ENCODE measurements at places on chromosomes 4 and X.

DNA sequence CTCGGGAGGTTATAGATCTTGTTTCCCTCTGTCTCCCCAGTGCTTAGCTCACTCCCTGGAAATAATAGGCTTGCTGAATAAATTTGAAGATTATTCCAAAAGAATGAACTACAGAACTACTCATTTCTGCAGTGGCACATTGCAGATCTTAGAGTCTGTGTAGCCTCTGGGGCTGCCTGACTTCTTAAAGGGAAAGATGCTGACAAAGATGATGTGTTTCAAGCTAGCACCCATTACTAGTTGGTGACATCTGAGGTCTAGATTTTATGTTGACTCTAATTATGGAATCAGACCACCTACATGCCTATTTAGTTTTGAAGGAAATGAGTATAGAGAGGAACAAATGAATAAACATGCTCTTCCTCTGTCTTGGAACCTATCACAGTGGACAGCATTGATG is 123.7 kb upstream of the KCNIP4 start:
- no peak for DNase-seq

- DNase-seq, result no peak
Observed at GRCh38 chr4:142393127-142393526, 453.0 kb downstream of the INPP4B start.

DNA sequence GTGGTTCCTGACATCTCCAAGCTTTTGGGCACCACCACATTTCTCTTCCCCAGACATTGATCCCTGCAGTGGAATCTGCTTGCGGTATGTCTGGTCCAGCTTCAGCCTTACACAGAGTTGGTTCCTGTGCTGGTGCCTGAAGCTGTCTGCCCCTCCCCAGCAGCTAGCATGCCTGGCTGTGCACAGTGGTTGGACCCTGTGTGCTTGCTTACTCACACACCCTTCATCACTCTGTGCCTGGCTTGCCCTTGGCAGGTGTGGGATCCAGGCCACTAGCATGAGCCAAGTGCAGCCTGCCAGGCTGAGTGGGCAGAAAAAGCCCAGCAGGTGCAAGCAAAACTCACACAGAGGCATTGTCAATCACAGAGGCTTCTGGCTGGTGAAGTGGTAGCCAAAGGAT is 473.8 kb downstream of the ACTRT1 start:
- no peak for DNase-seq

DNA sequence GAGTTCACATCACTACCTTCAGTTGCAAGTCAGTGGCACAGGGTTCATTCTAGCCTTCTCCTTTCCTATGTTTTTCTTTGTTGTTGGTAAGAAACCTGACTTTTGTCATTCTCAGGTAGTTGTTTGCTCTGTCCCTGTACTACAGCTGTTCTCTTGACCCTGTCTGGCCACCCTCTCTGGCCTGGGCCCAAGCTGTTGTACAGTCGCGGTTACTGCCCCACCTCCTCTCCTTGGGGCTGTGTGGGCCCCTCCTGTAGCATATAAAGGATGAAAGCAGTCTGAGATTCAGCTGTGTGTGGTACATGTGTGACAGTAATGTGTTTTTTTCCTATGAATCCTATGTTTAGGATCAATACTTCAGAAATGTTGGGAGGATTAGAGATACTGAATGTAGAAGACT is 12.5 kb downstream of the MOB1B start:
- no peak for DNase-seq

DNA sequence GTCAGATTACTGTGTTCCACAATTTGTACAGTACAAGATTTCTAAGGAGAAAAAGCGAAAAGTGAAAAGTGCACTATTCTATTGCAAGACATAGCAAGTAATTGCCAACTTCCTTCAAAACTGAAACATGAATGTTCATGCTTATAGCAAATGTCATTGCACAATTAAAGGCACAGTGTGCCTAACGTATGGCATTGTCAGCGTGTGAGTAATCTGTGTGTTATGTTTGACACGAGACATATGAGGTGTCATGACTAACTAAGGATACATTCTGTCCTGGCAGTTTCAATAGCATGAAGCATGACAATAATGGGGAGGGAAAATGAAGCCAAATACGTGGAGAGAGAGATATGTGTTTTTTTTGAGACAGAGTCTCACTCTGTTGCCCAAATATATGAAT is 33.6 kb upstream of the TBC1D9 start:
- peak; percentile 95 for DNase-seq

DNA sequence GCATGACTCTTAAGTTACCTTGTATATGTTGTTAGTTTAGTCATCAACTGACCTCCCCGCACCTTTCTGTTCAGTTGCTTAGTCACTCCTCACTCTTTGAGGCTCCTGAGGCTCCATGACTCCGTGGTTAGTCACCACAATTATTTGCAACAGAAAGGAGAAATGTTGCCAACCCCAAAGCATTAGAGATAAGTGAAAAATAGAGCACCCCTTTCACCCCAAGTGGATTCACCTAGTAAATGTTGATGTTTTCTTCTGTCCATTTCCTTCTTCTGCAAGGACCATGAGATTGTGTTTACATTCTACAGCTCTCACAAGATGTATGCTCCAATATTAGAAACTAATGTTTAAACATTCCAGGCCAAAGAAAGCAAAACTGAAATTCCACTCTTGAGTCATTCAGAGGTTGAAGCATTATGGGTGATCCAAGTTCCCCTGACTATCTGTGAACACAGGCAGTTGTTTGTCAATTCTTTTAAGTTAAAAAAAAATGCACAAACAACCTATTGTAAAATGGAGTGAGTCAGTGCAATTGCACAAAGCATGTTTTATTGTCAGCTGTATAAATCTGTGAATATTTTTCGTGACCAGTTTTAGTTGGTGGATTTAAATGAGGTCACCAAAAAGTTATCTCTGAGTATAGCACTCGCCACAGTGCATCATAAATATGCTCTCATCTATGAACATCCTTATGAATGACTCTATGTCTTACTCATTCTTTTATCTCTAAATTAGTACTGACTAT is 552.4 kb upstream of the MAGEB2 start:
- DNase-seq, result peak; percentile 5

GRCh38 chr4:82419451-82419850 is 10.8 kb downstream of the HNRNPDL start:
- DNase-seq, result no peak

- DNase-seq, result peak; percentile 74
Observed at GRCh38 chr4:15794905-15795304, 16.8 kb downstream of the CD38 start.

- DNase-seq, result no peak
Observed at GRCh38 chr4:185167234-185167633, 24.2 kb downstream of the SLC25A4 start.

- DNase-seq, result peak; percentile 32
Observed at GRCh38 chr4:159349332-159349731, 246.5 kb downstream of the RAPGEF2 start.

DNA sequence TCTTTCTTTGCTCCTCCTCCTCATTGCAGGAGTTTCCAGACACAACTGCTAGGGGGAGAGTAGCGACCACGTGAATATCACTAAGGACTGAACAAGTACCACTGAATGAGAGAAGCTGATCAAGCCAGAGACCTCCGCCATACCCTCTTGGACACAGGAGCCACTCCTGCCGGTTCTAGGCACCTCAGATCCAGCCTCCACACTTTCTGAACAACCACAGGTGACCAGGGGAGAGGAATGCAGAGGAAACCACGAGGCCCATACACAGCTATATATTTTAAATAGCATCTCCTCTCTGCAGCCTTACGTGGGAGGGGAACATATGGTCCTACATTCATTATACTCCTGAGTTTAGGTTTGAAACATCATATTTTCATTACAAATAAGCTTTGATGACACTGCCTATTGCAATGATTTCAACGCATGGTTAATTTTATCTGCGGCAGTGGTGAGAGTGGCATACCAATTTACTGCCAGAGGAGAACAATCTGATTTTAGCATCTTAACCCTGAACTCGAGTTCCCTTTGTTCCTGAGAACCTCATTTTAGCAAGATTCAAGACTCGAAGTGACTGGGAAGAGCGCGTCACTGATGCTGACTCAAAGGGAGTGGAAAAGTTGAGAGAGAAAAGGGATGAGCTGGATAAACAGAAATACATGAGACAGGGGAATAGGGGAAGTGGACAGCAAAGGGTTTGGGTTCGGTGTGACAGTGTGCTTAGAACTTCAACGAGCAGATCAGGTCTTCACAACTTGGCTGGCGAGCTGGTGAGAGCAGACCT is 231.7 kb upstream of the PPARGC1A start:
- no peak for DNase-seq

GRCh38 chr4:81919810-81920209 is 448.1 kb upstream of the RASGEF1B start:
- no peak for DNase-seq

DNA sequence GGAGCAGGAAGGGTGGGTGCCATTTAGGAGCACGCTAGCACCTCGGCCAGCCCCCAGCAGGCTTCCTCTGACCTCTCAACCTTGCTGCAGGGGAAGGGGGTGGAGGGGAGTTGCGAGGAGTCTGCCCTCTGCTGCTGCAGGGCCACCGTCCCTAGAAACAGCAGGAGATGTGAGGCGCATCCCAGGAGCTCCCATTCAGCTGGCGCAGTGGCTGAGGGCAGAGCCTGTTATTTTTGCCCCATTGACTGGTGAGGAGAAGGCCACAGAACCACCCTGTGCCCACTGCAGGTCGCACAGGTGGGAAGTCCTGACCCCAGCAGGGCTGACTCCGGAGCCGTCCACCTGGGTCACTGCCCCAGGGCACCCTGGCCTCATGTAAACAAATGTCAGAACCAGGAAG is 8.0 kb downstream of the PDE6B start:
- no peak for DNase-seq

DNA sequence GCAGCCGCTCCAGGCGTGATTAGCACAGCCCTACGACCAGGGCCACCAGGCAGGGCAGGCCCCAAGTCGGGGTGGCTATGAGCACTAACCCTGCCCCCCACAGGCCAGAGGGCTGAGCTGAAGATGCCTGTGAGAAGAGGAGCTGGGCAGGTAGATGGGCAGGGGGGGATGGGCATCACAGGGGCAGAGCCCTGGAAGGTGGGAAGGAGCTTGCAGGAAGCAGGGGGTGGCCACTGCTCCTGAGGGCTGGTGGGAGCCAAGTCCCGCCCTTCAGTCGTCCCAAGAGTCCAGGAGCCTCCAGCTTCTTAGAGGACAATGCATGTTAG is 7.3 kb upstream of the MXD4 start:
- DNase-seq, result no peak

DNA sequence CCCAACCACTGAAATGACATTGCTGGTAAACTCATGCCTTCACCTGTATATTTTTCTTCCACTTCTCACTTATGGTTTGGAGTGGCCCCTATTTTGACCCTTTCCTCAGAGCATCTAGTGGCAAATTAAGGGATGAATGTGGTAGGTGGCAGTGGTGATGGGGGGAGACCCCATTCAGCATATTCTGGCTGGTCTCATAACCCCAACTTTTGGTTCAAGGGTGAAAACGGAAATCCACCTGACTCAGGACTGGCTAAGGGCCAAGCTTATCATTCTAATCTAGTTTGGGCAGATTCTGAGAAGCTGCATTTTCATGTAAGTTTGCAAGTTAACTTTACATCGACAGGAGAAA is 47.0 kb upstream of the NSUN7 start:
- DNase-seq, result no peak

DNA sequence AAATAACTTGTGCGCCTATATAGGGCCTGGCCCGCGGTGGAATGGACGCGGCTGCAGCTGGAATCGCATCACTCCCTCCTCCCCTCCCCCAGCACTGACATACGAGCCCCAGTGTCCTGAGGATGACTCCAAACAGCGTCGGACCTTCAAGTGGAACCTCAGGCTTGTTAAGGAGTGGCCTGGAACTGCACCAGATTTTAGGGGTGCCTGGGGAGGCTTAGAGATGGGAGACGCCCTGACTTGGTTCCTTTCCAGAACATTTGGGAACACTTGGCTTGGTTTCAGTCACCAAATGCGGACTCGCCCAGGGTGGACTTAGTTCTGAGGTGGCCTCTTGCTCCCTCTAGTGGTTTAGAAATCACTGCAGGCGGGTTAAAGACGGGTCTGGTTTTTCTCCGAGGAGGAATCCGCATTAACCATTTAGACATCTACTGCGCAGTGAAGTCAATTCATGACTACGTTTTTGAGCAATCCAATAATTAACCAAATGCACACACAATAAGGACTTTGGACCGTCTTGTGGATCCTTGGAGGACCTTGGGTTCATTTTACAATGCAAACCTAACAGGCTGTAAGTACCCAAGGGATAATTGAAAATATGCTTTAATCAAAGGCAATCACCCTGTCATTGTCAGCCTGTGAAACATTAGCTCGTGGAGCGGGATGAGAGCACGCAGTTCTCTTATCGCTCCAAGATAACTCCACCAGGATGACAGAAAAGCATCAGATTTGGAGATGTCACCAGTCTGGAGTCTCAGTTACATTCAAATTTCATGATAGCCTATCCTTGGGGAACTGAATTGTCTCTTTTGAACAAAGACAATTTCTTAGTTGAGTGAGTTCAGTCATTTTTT is 11.2 kb upstream of the PDGFRA start:
- DNase-seq, result peak; percentile 87

GRCh38 chr4:37442062-37442323 is 197.4 kb downstream of the NWD2 start:
- no peak for DNase-seq

DNA sequence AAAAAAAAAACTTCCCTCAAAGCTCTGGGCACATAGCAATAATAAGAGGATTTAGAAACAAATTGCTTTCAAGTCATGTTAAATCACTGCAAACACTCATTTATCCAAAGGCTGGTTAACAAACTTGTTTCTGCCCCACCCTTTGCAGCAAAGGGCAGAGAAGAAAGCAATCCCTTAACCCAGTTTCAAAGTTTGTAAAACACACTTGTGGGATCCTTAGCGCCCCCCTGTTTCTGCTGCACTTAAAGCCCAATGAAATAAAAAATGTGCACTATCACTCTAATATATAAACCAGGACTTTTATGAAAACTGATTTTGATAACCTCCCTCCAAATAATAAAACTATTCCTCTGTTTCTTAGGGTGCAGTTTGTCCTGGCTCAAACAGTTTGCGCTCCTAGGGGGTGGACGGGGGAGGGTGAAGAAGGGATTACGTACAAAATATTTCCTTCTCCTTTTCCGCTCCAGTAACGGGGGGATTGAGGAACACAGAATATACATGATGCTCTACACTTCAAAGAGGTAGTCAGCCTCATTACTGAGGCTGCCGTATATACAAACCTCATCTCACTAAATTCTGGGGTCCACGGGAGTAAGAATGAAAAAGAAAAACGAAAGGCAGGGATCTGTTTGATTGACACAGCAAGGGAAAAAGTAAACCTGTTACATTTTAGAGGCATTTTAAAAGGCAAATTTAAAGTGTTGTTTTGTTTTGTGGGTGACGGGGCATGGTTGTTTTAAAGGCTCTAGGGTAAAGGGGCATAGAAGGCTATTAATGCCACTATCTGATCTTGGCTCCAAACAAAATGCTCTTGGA is 3.1 kb upstream of the PCDH10 start:
- DNase-seq, result no peak

- no peak for DNase-seq
Observed at GRCh38 chr4:14952352-14952751, 49.9 kb upstream of the CPEB2 start.

GRCh38 chr4:77911091-77911490 is 48.5 kb downstream of the MRPL1 start:
- no peak for DNase-seq

GRCh38 chrX:42017971-42018370 is 94.6 kb upstream of the CASK start:
- no peak for DNase-seq

GRCh38 chr4:498328-498904 is 540 bp downstream of the ZNF721 start:
- DNase-seq, result no peak

Measured in suppressor macrophage treated with lipopolysaccharide for 4 hours (primary cell).